Natural killer cell (primary cell): ENCODE measurements at places on chromosomes 12 and 14.

- DNase-seq: no peak
These were observed 71.0 kb downstream of the NIN start for GRCh38 chr14:50759800-50760543.

GRCh38 chr12:109566424-109566823 lies 6.9 kb downstream of the MMAB start:
- no peak for DNase-seq

GRCh38 chr12:4203772-4204376 lies 69.7 kb upstream of the CCND2 start:
- DNase-seq: no peak

DNA sequence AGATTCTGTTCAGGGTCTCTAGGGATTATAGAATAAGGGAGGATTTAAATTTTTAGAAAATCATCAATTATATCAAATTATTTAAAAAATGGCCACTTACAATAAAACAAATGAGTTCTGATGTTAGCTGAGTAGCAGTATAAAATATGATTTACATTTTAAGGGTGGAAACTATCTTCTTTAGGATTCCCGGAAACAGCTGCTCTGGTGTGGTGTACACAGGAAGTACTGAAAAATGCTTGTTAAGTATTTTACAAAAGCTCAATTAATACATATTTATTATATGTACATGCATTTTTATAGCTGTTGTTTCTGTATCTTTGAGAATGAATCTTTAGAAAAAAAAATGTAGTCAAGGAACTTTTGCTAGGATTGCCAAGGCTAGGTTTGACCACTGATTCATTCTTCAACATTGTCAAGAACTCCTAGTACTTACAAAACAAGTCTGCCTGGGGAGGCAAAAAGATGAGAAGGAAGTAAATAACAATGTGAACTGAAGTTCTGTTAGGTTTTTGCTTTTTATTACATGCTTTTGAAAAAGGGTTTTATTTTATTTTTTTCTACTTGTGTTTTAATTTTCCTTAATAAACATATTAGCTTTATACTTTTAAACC lies 48.0 kb downstream of the ARF6 start:
- peak; percentile 55 for DNase-seq

DNA sequence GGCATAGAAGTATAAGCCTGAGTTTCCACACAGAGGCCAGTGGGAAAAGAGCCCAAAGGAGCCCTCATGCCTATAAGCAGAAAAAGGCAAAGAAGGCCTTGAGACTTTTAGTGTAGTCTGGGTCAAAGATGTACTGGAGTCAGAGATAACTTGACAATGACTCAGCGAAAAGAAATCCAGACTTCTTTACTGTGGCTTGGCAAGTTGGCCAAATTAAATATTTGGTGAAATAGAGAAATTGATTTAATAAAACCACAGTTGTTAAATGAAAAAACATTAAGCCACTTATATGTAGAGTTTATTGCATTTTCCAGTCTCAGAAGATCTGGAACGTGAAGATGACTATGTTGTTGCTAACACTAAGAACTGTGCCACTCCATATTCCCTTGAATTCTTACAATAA lies 105.1 kb downstream of the TMTC3 start:
- DNase-seq: no peak

DNA sequence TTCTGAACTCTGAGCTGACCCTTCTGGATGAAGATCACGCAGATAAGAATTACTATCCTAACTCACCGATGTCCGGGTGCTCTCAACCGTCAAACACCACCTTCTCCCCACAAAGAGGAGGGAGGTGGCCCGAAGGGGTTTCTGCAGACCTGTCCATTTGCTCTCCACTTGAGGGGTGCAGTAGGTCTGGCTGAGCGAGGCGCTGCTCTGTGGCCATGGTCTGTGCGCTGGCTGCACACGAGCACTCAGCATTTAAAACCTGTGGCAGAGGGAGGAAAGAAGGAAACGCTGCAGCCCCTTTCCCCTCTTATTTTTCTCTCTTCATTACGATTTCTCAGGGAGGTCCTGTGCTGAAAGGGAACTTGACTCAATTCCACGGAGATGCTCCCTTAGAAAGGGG lies 1.5 kb upstream of the HOXC13 start:
- DNase-seq: no peak

GRCh38 chr12:108182096-108182495 lies 53.0 kb downstream of the WSCD2 start:
- DNase-seq: no peak

- no peak for DNase-seq
These were observed 37.6 kb upstream of the C14orf180 start for GRCh38 chr14:104541905-104542465.

DNA sequence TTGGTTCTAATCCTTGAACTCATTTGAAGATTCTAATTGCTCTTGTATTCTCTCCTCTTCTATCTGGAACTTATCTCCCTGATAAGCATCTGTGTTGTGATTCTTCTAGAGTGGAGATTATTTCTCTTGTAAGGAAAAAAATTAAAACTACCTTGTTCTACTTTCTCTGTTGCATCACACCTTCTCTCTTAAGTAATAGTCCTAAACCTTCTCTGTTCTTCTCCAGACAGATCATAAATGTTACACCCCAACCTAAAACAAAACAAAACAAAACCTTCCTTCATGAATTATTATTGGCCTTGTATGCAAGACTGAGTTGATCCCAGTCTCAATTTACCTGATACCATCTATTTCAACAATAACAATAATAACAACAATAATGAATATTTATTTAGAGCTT lies 612.1 kb downstream of the DIO2 start:
- DNase-seq: no peak

DNA sequence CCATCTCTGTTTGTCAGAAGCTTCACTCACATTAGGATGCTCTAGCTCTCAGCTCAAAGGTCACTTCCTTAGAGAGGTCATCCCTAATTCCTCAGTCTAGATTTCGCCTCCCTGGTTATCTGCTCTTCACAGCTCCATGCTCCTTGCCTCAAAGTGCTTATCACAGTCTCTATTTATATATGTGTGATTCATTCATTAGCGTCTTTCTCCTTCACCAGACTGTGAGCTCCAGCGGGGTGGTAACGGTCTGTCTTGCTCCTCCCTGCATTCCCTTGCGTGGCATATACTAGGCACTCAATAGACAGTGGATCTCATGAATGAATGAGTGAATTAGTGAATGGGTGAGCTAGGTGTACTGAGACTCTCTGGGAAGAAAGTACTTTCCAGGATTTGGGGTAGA lies 6.9 kb downstream of the SYNDIG1L start:
- DNase-seq: no peak

DNA sequence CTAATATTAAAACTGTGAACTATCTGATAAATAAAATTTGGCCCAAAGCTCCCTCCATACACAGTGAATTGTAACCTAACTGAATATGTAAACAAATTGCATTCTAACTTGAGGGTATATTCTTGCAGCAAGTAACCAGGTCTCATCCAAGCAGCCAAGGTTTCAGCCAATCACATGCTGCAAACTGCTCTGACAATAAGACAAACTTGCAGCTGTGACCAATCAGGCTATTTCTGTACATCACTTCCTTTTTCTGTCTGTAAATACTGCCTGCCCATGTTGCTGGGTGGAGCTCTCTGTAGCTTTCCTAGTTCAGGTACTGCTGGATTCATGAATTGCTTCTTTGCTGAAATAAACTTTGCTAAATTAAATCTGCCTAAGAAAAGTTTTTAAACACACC lies 499.0 kb downstream of the GALC start:
- no peak for DNase-seq

DNA sequence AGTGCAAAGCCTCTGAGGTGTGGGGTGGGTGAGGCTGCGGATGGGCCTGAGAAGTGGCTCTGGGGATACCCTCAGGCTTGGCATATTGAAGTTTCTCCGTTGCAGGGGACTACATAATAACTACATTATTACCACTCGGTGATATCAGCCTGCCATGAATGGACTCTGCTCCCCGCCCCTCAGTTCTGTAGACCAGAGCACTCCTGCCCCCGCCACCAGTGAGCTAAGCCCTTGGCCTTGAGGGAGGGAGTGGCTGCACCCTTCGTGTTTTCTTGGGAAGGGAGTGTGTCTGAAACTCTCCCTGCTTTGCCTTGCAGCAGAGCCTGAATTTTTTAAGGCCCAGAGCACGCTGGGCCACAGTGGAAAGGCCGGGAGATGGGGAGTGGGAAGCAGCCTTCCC lies 1.7 kb downstream of the ORAI1 start:
- DNase-seq: no peak

DNA sequence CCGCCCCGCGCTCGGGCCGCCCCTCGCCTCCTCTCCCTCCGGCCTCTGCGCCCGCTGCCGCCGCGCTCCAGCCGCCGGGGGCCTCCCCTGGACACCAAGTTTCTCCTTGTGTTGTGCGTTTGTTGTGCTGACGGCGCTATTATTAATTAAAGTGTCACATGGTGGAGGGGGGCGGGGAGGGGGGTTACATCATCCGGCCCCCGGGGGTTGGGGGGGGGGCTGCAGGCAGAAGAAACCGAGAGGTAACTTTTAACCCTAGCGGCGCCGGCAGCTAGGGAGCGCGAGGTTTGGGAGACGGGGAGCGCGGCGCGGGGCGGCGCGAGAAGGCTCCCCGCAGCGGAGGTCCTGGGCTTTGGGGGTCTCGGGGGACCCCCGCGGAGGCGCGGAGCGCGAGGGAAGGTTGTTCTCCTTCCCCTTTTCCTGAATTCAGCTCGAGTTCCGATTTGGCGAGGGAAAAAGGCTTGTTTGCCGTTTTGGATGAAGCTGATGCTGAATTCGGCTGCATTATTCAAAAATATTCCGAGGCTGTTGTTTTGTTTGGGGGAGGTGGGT lies at the start of gene HRK:
HRK (minus strand) TSS at position 117 of the 552 bp plus-strand sequence. CDS start 134 bp downstream, outside the sequence.
- no peak for DNase-seq

DNA sequence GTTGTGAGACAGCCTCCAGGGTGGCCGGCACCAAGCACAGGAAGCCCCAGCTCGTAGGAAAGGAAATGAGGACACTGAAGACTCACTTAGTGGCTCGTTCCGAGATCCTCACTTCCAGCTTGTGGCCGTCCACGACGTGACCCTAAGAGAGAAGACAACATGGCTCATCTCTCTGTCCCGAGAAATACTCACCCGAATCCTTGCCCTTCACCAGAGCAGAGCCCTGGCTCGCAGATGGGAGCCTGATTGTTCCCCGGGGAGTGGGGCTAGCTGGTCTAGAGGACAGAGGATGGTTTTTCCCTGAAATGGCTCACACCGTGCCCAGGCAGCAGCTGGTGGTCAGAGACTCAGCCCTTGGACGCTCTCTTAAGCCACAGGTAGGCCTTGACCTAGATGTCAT lies 47.8 kb downstream of the RBM19 start:
- DNase-seq: no peak

GRCh38 chr12:26732005-26732908 lies 100.7 kb downstream of the ITPR2 start:
- DNase-seq: no peak

GRCh38 chr14:45716572-45716971 lies 463.6 kb upstream of the MIS18BP1 start:
- no peak for DNase-seq

DNA sequence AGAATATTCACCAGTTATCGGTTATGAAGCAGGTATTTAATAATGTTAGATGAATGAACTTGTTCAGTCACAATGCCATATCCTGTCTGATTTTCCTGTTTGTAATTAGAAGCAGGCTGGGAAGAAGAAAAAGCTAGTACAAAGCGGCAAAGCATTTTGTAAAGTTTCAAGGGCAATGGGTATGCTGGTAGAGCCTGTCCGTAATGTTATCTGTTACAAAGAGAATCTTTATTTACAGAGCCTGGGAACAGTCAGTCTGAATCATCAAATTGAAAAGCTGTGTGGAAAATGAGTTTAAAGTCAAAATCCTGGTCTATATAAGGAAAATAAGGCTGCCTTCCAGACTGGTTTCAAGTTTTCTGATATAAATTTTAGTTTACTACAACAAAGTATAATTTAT lies 40.5 kb downstream of the PARP11 start:
- DNase-seq: no peak

DNA sequence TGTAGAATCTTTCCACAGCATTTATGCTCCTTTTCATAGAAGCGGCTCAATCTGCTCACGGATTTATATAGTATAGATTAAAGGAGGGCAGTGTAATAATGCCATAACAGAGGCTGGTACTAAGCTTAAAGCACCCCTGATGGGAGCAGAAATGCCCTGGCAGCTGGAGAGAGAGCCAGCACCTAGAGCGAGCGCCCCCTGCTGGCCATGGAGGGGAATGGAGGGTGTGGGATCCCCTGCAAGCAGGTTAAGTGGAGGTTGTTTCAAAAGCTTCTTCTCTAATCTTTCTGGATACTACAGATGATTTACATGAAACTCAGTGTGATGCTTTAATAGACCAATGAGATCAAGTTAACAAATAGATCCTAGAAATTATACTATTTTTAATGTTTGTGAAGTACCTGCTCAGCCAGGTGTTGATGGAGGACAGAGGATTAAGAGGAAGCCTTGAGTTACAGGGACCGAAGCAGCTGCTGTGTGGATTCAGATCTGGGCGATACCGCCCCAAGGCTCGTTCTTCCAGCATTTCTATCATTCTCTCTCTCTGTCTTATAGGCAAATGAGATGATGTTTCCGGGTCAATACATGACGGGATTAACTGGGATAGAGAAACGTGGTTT lies 1519.3 kb upstream of the TMEM132C start:
- peak; percentile 24 for DNase-seq

GRCh38 chr12:105399428-105400081 lies 69.1 kb downstream of the C12orf75 start:
- DNase-seq: no peak

GRCh38 chr14:93011650-93012325 lies 88.8 kb downstream of the CHGA start:
- no peak for DNase-seq

DNA sequence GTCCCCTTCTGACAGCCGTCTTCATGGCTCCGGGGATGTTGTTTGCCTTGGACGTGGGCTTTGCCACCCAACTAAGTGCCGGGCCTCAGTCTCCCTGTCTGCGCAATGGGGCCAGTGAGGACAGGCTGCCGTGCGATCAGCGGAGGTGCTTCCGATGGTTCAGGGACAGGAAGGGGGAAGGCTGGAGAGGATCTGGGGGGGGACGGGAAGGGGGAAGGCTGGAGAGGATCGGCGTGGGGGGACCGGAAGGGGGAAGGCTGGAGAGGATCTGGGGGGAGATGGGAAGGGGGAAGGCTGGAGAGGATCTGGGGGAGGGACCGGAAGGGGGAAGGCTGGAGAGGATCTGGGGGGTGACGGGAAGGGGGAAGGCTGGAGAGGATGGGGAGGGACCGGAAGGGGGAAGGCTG lies 3.4 kb downstream of the MMP17 start:
- no peak for DNase-seq

- no peak for DNase-seq
These were observed 64.8 kb upstream of the TMEM260 start for GRCh38 chr14:56514663-56515371.

DNA sequence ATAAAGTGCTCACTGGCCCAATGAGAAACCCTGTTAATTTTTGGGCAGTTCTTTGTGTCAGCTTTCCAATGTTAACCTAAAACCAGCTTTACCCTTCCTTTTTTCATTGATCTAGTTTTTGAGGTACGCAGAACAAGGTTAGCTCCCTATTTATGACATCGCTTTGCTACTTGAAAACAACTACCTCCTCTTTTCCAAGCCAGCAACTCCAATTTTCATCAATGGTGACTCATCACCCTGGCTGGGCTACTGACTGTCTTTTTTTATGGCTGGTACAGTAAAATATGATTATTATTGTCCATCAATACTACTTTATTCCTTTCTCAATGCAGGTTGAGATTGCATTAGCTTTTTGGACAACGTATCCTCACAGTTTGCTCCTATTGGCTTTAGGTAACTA lies 22.5 kb upstream of the AKAP6 start:
- DNase-seq: no peak
